ENCODE measurements at places on chromosomes 3 and 15.
A peak's percentile ranks its signal among the peaks of the same experiment; 100 is the strongest.

DNA sequence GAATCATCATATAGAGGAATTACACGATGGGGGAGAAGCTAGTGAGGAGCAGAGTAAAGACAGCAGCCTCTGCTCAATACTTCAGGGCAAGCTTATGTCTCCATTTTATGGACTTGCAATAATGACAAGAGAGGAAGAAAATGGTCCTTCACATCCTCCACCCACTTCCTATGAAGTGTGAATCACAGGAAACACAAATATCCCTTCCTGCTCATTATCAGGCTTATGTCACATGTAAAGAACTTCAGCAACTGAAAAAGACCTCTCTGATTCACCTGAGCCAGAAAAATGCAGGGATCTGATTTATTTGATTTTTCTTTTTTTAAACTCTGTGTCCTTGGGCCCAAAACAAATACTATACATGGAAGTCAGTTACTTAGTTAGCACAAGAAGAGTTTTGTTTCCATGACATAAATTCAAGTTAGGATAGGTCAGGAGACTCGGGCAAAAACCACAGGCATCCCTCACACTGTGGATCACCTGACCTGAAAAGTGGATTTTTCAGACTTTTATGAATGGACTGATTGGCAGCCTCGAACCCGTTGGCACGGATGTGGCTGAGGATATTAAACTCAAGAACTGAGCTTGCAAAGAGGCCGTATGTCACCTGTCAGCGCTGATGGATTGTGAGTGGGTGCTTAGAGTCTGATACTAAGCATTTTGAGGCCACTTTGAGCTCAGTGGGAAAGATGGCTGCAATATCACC, 620.8 kb upstream of the MDFIC2 start:
- DNase-seq: no peak

GRCh38 chr3:30457081-30457480, 149.3 kb upstream of the TGFBR2 start:
- DNase-seq: no peak

GRCh38 chr3:125395091-125395490, 20.0 kb upstream of the ZNF148 start:
- no peak for DNase-seq

DNA sequence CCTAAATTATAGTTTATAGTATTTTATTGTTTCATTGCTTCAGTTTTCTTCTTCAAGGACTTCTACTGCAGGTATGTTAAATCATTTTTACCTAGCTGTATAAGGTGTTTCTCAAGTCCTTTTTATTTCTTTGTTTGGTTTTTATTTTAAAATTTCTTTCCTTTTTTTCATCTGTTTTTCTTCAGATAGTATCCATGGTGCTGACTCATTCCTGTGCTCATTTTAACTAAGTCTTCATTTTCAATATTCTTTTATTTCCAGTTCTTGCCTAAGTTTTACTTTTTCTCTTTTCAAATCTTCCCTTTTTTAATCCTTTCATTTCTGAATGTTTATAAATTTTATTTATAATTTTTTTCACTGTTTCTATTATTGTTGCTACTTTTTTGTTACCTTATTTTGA, 42.3 kb upstream of the STIMATE start:
- DNase-seq: no peak

GRCh38 chr3:187212705-187213104, 15.4 kb downstream of the RTP1 start:
- no peak for DNase-seq

DNA sequence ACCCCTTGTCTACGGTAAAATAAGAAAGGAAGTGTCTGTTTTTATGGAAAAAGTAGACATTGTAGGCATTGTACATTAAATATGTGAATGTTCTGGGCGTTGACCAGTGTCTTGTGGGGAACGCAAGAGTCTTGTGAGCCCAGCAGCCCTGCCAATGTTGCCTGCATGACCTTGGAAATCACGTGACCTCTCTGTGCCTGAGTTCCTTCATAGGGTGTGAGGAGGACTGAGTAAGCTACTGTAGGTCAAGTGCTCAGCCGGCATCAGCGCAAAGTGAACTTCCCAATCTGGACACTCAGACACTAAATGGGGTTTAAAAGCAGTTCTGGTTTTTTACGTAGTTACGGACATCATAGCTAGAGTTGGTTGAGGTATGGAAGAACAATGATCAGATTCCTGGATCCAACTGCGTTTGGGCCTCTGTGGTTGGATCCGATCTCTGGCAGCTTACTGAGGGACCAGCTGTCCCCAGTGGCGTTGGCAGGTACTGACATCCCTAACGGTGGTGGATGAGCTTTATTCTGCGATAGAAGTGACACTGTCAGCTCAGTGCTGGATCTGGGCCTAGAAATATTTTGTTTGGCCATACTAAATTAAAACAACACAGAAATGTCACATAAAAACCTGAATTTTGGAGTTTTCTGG, 63.8 kb downstream of the SPSB4 start:
- DNase-seq: no peak

- no peak for DNase-seq
Observed at GRCh38 chr3:61736506-61736905, 175.1 kb downstream of the PTPRG start.

DNA sequence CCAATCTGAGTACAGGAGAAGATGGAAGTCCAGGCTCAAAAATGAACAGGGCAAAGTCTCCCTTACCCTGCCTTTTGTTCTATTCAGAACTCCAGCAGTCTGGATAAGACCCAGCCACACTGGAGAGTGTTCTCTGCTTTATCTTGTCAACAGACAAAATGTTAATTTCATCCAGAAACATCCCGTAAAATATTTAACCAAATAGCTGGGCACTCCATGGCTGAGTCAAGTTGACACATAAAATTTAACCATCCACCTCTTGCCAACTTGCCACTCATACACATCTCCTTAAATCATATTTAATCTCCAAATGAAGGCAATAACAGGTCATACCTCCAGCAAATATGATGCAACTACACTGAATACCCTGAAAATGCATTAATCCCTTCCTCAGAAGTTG, 33.6 kb downstream of the MKRN3 start:
- DNase-seq: no peak

- no peak for DNase-seq
Observed at GRCh38 chr3:52228266-52228665, 2.8 kb upstream of the TLR9 start.

DNA sequence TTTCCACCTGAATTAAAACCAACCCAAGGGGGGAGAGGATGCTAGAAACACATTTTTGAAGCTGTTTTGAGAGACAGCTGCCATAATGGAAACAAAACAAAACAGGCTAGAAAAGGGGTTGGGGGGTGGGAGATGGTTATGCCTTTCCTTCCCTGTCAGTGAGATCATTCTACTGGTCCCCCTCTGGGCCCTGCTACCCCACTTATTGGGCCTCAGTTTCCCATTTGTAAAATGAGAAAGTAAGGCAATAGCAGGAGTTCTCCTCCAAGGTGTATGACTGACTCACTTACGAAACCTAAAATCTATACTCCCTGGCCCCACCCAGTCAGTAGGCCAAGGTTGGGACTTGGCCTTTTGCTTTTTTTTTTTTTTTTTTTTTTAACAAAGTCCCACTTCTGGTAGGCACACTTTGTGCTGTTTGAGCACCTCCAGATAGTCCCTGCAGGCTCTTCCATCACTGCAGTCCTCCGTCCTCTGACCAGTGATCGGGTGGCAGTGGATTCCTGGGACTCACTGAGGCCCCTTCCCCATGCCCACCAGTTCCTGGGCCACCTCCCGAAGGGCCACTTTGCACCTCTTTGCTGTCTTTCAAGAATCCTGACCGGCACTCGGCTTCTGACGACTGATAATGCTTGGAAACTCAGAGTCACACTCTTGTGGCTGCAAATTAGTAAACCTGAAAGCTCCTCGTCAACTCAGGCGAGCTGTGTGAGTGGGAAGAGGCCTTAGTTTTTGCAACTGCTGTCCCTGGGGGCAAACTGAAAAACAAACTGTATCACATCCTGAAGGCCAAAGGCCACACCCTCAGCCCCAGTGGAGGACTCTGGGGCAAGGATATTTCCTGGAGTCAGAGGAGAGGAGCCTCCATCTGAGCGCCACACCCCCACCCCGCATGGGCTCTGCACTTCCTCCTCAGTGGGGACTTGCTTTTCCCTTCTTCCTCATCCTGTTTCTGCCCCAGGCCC, 6.7 kb upstream of the PSTPIP1 start:
- DNase-seq: no peak

- no peak for DNase-seq
Observed at GRCh38 chr15:90837094-90837493, 31.3 kb upstream of the FURIN start.

DNA sequence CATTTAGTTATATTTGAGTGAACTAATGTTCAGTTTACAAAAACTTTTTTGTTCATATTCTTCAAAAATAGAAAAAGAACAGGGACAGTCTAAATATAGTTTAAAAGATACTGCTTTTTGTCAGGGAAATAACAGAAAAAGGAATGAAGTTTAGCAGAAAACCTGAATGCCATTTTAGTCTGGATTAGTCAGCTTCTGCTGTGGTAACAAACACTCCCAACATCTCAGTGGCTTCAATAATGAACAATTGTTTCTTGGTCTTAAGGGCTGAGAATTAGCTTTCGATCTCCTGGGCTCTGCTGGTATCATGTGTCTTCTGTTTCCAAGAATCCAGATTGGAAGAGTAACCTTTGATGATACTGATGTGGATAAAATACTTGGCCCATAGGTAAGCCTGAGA, 12.4 kb upstream of the USP13 start:
- DNase-seq: no peak

- DNase-seq: no peak
Observed at GRCh38 chr3:189049458-189050236, 122.1 kb upstream of the TPRG1 start.

GRCh38 chr3:156317462-156318074, 197.2 kb downstream of the KCNAB1 start:
- DNase-seq: peak; percentile 72

DNA sequence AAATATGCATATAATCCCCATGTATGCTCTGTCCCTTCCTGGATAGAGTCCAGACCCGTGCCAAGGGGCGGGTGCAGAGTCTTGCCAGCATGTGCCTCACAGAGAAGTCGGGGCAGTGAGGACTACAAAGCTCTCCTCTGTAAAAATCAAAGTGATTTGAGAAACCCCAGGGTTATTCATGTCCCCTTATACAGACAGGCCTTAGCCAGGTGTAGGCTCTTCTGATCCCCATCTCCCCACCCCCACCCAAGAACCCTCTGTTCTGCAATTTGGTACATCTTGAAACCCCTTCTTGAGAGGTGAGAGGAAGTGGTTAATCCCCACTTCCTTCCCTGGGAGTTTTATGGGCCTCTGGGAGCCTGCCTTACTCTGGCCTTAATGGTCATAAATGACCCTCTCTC, 24.7 kb downstream of the TRIM71 start:
- no peak for DNase-seq

GRCh38 chr15:42152921-42153698, 3.3 kb downstream of the PLA2G4F start:
- no peak for DNase-seq

GRCh38 chr3:77816366-77816765, 776.5 kb downstream of the ROBO2 start:
- DNase-seq: peak; percentile 52

- DNase-seq: no peak
Observed at GRCh38 chr3:187077085-187077484, 62.2 kb downstream of the RPL39L start.

DNA sequence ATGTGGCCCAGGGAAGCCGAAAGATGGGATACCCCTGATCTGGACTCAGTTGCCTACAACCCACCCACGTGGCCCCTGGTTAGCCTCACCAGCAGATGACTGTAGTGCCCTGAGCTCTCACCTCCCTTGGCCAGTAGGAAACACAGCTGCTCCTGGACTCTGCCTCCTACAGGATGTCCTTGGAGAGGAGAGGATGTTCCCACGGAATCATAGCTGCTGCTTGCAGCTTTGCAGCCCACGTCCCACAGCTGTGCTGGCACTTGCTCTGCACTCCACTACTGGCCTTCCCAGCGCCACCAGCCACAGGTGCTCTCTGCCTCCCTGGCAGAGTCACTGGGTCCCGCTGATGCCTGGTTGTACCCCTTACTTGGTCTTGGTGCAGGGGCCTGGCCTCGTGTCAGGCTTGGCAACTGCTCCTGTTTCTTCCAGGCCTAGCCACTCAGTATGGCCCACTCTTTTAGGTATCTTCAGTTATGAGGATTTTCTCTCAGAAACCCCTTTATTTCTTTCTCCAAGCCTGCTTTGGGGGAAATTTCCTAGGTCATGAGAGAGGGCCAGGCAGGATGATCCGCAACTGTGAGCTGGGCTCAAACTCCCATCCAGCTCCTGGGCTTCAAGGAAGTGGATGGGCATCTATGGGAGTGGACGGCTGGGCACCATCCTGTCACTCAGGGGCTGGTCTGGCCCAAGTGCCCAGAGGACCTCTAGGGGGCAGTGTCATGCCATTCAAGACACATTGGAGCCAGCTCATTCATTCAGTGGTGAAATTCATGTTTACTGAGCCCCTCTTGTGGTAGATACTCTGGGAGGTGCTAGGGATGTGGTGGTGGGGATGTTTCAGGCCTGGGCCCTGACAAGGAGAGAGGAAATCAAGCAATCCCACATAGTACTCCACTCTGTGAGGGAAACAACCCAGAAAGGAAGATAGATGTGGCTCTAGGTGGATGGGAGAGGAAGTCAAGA, 16.2 kb upstream of the VILL start:
- DNase-seq: peak; percentile 80

- no peak for DNase-seq
Observed at GRCh38 chr15:68633231-68634121, 54.7 kb downstream of the CORO2B start.

DNA sequence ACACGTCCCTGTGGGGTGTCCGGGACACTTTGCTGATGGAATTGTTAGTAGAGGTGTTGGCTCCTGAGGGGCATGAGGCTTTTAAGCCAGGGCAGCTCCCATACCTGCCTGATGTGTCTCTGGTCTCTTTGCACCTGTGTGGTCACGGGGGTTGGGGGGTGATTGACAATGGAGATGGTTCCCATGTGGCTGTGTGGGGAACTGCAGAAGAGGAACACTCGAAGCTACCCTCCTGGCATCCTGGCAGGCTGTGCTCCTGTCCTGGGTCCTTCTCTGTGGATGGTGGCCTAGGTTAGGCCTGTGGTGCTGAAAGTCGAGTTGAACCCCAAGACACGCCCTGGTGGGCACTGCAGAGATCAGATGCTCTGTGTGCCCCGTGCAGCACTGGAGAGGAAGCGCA, 73.4 kb downstream of the HMCES start:
- DNase-seq: no peak
